ENCODE measurements at places on chromosomes 1 and 21.

- no peak for DNase-seq
Observed at GRCh38 chr21:19420565-19420964, 1017.0 kb upstream of the TMPRSS15 start.

DNA sequence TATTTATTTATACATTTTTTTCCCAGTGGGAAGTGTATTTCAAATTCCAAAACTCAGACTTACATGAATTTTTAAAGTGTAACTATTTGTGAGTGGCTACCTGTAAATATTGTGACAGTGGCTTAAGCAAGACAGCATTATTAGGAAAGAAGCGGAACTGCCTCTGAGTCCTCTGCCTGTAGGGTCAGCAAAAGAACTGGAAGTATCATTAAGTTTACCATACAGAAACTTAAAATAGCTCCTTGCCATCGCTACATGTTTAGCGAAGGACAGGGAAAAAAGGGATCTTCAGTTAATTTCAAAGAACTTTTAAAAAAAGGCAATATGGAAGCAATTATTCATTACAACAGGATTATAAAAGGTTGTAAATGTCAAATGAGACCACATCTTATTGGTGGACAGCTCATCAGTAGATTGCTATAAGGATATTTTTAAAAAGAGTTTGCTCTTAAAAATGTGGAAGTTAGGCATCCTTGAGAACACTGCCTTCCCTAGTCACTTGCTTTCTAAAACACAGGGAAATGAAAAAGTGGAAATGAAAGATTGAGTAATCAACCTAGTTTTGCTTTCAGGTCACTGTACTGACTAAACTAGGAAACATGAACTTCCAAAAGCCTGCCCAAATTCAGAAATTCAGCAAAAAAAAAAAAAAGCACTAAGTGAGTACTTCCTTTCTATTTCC is 39.2 kb downstream of the NSL1 start:
- DNase-seq: no peak

DNA sequence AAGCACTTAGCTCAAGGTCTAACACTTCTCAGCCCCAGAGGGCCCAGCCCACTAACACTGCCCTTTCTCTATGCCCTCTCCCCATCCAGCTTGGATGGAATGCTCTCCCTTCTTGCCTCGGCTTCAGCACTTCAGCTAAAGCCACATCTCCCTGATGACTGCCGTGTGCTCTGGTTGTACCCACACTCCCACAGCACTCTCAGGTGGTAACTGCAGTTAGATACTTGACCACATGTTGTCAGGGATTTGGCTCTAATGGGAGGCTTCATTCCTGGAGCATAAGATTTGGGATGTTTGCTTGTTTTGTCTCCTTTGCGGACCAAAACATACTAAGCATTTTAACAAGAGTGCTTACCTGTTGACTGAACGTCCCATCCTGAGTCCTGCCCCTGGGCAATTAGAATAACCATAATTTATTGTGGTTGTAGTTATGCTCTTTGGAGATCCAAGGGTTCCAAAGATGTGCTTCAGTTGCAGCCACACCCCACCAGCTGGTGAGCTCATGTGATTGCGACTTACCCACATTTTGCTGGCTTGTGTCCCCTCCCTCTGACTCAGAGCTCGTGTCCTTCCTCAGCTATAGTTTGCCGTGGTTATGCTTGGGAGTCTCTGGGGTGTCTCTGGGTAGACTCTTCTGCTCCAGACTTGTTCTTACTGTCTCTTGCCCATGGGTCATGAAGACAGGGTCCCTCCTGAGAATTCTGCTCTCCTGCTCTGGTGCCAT is 7.7 kb upstream of the SLC26A9 start:
- DNase-seq: peak; percentile 49

DNA sequence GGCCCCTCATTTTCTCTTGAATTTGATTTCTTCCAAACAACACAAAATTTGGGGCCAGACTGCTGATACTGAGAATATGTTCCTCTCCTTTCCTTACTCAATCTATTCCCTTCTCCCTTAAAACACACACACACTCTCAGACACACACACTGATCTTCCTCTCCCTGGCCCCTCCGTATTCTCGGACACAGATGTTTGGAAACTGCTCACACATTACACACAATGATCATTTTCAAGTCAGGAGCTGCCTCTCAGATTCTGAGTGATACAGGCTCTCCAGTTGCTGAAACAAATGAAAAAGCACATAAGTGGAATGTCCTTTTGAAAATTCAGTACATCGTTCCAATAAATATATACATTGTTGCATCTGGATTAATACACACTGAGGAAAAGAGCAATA is 161.3 kb downstream of the CLEC20A start:
- no peak for DNase-seq

- DNase-seq: no peak
Observed at GRCh38 chr21:20527731-20528460, 470.3 kb upstream of the NCAM2 start.

DNA sequence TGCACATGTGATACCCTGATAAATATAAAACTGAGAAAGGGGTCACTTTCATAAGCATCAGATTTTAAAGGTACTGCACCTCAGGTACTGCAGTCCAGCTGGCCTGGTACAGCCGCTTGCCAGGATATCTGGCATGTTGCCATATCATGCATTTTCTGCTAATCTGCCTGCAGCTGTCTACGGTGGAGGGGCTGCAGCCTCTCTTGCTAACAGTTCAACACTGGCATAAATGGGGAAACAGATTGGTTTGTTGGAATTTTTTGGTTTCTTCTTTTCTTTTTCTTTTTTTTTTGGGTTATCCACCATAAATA is 71.5 kb downstream of the MIS18A start:
- DNase-seq: no peak

GRCh38 chr1:40232444-40232843 is 15.3 kb upstream of the TMCO2 start:
- no peak for DNase-seq

- no peak for DNase-seq
Observed at GRCh38 chr21:38346286-38346685, 89.5 kb downstream of the KCNJ15 start.

DNA sequence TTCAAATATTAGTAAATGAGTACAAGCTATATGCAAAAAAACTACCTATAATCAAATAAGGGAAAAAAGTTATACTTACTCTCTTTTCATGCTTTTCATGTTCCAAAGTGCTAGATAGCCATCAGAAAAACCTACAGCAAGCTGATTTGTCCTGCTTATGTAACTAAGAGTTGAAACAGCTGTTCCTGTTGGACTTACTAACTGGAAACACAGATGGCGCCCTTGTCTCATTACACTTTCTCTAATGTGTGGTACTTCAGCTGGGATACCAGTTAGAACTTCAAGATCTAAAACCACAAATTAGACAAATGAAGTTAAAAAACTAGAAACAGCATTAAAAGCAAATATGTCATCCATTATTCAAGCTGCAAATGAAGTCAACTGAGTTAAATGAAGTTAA is 24.3 kb downstream of the AHCTF1 start:
- DNase-seq: peak; percentile 41

DNA sequence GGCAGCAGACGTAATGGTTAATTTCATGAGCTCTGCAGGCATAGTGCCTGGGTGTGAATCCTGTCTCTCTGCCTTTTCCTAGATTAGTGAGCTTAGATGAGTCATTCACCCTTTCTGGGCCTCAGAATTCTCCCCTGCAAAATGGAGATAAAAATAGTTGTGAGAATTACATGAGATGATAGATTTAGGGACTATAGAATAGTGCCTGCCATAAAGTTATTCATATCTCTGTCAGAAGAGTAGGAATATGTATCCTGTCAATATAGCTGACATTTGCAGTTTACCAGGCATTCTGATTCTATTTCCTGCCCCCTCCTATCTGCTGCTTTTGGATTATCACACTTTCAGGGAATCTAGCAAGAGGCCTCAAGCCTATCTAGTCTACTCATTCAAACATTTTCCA is 112.0 kb downstream of the PDE4B start:
- no peak for DNase-seq

DNA sequence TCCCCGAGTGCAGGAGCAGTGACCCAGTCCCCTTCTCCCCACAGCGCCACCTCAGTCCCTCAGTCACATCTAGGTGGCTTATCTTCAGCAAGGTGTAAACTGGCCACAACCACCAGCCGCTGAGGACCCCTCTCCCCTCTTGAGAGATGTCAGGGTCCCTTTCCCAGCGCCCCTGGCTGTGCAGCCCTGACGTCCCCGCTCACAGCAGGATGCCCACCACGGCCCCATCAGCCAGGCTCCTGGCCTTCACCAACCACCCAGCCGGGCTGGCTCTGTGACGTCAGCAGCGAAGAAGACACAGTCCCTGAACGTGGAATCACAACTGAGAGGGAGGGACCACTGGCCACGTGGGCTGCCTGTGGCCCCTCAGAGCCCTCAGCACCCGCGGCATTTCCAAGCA is 249.4 kb downstream of the NPHP4 start:
- no peak for DNase-seq

- DNase-seq: no peak
Observed at GRCh38 chr21:28832013-28832714, 160.5 kb downstream of the LTN1 start.

DNA sequence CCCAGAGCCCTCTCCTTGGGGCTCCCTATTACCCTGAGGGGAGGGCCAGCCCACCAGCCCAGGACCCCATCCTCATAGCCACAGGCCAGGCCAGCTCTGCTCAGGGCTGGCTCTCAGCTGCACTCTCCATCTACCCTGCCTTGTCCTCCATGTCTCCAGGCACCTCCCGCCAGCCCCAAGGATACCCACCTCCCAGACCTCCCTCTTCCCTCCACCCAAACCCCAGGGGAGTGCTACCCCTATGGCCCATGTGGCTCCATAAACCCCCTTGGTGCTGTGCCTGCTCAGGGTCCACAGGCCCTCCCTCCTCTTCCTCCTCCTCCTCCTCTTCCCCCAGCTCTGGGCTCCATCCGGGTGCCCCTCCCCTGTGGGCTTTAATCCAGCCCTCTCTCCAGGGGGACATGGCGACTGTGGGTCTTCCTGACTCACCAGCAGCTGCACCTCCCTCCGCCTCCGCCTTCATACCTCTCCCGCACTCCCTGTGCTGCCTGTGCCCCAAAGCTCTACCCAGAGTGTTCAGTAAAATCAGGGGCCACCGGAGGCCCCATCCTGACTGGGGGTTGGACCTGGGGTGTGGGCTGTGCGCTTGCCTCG is 9.1 kb downstream of the YBEY start:
- DNase-seq: no peak
